H9 (cell line): ENCODE measurements at places on chromosomes 11 and 22. TPM values are rescaled to one million over a fixed set of nuclear protein-coding genes. Genes with fewer than 3 reads are reported as not detected.
A peak's percentile ranks its signal among the peaks of the same experiment; 100 is the strongest.

- no peaks in the 10 kb centered on the region for H3K27me3 ChIP-seq
- H3K4me3 ChIP-seq: no peak overlapping the region
- no peak for DNase-seq
- no peaks in the 10 kb centered on the region for H3K36me3 ChIP-seq
- no peak overlapping the region for H3K27ac ChIP-seq
Observed at GRCh38 chr11:120814531-120815318, 209.2 kb upstream of the TBCEL start.

GRCh38 chr11:128450882-128451651, 136.3 kb downstream of the ETS1 start:
- H3K4me3 ChIP-seq: no peak overlapping the region
- no peaks in the 10 kb centered on the region for H3K36me3 ChIP-seq
- H3K4me1 ChIP-seq: no peaks in the 10 kb centered on the region
- H3K27me3 ChIP-seq: no peaks in the 10 kb centered on the region

The PHETA2 gene
- total RNA-seq: 2.6 and 3.2 TPM in 2 replicates

DNA sequence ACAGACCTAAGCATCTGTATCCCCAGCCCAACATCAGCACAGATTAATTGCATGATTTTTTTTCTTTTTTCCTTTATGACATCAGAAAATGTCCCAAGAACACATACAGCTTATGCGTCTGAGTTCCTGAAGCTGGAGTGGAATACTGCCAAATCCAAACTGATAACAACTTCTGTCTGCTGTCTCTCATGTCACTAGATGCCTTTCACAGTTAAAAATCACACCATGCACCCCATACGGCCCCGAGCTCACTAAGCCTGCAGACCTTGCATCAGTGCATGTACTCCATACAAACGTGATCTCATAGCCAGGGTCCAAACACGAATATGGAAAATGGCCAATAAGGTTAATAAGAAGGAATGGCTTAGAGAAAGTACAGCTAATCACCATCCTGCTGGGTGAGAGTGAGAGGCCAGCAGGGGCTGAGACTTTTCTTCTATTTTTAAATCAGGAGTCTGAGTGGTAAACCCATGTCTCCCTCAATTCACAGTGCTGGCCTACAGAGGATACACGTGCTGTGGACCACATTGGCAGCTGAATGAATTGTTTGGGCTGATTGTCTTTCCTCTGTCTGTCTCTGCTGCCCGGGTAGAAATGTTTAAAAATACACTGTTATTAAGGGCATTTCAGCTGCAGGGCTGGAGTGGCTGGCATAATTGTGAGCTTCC, 350.6 kb upstream of the RAG2 start:
- DNase-seq: no peak
- no peaks in the 10 kb centered on the region for H3K4me1 ChIP-seq
- H3K36me3 ChIP-seq: no peaks in the 10 kb centered on the region

- H3K27me3 ChIP-seq: no peaks in the 10 kb centered on the region
- H3K4me1 ChIP-seq: peaks cover 2% of the 10 kb centered on the region; the same call in 1 of the 2 replicates
- H3K27ac ChIP-seq: no peak overlapping the region
Observed at GRCh38 chr11:96055706-96056387, 131.9 kb upstream of the MTMR2 start.

- H3K4me3 ChIP-seq: no peak overlapping the region
- peaks cover 4% of the 10 kb centered on the region for H3K36me3 ChIP-seq
- H3K27ac ChIP-seq: no peak overlapping the region
Observed at GRCh38 chr11:9774591-9775397, 110.9 kb downstream of the SWAP70 start.

DNA sequence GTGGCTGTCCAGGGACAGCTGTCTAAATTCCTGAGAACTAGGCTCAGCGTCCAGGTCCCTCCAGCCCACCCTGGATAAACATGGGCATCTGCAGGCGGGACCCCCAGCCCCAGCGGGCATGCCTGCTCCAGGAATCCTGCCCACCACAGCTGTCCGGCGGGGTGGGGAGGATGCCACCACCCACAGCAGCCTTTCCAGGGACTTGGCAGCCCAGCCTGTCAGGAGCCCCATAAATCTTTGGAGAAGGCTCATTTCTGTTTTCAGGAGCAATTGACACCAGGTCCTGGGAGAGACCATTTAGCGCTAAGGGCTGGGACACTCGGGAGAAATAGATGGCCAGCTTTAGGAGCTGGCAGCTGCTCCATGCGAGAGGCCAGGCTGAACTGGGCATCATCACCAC, 358.9 kb downstream of the CADM1 start:
- H3K4me3 ChIP-seq: no peak overlapping the region
- H3K36me3 ChIP-seq: no peaks in the 10 kb centered on the region
- H3K27me3 ChIP-seq: no peaks in the 10 kb centered on the region
- H3K4me1 ChIP-seq: no peaks in the 10 kb centered on the region
- DNase-seq: no peak

DNA sequence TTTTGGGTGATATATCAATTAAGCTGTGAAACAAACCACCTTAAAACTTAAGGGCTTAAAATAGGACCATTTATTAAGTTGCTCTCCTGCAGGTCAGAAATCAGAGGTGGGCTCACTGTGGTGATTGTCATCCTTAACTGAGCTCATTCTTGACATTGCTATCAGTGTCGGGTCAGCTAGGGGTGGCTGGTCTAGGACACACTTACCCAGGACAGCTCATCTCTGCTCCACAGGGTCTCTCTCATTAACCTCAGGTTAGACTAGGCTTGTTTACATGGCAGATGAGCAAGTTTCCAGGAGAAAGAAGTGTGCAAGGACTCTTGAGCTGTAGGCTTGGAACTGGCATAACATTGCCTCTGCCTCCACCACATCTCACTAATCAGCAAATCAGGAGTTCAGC, 601.0 kb upstream of the RAG2 start:
- H3K36me3 ChIP-seq: peaks cover 2% of the 10 kb centered on the region; the same call in 2 of the 3 replicates
- no peak overlapping the region for H3K4me3 ChIP-seq
- H3K27me3 ChIP-seq: no peaks in the 10 kb centered on the region
- DNase-seq: no peak

- no peaks in the 10 kb centered on the region; the same call in 1 of the 2 replicates for H3K4me1 ChIP-seq
- no peak overlapping the region for H3K27ac ChIP-seq
- no peaks in the 10 kb centered on the region for H3K36me3 ChIP-seq
- H3K4me3 ChIP-seq: no peak overlapping the region
Observed at GRCh38 chr11:76856106-76856505, 4.6 kb upstream of the ACER3 start.

The MMP13 gene
- total RNA-seq: not detected in 2 replicates

GRCh38 chr11:47923667-47924066, 56.7 kb upstream of the PTPRJ start:
- DNase-seq: no peak
- no peaks in the 10 kb centered on the region for H3K36me3 ChIP-seq
- no peak overlapping the region for H3K27ac ChIP-seq
- H3K4me1 ChIP-seq: no peaks in the 10 kb centered on the region; the same call in 1 of the 2 replicates
- H3K27me3 ChIP-seq: no peaks in the 10 kb centered on the region
- H3K4me3 ChIP-seq: no peak overlapping the region

GRCh38 chr11:115922876-115923275, 418.7 kb upstream of the CADM1 start:
- no peaks in the 10 kb centered on the region for H3K4me1 ChIP-seq
- no peak overlapping the region for H3K27ac ChIP-seq
- no peaks in the 10 kb centered on the region; the same call in 2 of the 3 replicates for H3K36me3 ChIP-seq
- no peak overlapping the region for H3K4me3 ChIP-seq

The MPEG1 gene
- not detected in 2 replicates for total RNA-seq

DNA sequence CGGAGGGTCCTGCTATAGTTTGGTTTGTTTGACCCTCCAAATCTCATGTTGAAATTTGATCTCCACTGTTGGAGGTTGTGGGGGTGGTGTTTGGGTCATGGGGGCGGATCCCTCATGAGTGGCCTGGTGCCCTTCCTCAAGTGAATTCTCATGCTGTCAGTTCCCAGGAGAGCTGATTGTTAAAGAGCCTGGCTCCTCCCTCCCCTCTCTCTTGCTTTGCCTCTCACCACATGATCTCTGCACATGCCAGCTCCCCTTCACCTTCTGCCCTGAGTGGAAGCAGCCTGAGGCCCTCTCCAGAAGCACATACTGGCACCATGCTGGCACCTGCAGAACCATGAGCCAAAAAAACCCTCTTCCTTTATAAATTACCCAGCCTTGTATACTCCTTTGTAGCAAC, 7.1 kb downstream of the TSPAN18 start:
- H3K27ac ChIP-seq: no peak overlapping the region
- DNase-seq: peak; percentile 60
- H3K36me3 ChIP-seq: no peaks in the 10 kb centered on the region; the same call in 1 of the 2 replicates
- peaks cover 6% of the 10 kb centered on the region; the same call in 1 of the 2 replicates for H3K4me1 ChIP-seq
- H3K27me3 ChIP-seq: peaks cover 20% of the 10 kb centered on the region

DNA sequence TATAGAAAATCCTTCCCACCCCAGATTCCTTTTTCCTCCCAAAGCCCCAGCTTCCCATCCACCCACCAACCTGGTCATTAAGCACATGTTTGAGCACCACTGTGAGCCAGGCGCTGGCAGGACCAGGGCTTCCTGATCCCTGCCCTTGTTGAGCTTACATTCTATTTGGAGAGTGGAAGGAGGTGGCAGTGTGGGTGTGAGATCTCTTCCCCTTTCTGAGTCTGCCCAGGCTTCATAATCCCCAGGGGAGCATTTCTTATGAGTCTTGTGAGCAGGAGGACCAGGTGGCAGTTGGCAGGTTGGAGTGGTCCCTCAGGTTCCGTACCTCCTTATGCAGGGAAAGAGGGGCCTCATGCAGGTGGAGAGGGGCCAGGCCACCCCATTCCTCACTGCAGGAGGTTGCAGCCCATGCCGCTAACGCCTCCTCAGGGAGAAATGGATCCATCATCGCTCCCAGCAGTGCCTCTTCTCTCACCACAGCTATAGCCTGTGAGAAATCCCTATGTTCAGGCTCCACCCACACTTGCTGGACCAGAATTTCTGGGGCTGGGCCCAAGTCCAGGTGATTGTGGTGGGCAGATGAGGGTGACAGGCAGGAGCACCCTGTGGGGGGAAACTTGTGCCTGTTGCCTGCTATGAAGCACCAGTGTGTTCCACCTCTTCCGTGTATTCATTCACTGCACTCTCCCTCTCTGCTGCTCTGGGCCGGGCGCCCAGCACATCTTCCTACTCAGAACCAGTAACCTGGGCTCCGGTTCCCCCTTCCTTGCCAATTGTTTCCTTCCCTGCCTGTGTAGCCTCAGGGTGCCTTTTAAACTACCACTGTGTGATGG, 23.5 kb downstream of the UBE2L3 start:
- no peaks in the 10 kb centered on the region for H3K27me3 ChIP-seq
- peaks cover 43% of the 10 kb centered on the region for H3K36me3 ChIP-seq
- no peak for DNase-seq
- H3K27ac ChIP-seq: no peak overlapping the region
- no peak overlapping the region for H3K4me3 ChIP-seq

DNA sequence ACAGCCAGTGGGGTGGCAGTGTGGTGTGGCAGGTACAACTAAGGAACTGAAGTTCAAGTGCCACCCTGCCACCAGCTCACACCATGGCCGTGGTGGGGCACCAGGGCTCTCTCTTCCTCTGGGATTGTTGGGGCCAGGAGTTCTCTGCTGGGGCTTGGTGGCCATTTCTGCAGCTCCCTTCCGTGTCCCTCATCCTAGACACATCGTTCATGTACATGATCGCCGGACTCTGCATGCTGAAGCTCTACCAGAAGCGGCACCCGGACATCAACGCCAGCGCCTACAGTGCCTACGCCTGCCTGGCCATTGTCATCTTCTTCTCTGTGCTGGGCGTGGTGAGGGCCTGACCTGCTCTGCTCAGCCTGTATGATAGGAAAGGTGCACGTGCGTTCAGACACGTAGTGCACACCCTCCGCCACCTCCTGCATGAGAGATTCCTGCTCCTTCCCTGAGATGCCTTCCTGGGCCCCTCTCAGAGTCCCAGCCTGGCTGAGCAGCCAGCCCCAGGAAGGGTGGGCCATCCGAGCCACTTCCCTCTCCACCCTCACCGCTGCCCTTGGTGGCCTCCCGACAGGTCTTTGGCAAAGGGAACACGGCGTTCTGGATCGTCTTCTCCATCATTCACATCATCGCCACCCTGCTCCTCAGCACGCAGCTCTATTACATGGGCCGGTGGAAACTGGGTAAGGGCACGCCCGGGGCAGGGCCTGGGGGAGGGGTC, 7.3 kb upstream of the TAGLN start:
- DNase-seq: no peak
- peaks cover 27% of the 10 kb centered on the region for H3K36me3 ChIP-seq
- no peak overlapping the region for H3K4me3 ChIP-seq
- no peaks in the 10 kb centered on the region for H3K4me1 ChIP-seq
- H3K27ac ChIP-seq: no peak overlapping the region

DNA sequence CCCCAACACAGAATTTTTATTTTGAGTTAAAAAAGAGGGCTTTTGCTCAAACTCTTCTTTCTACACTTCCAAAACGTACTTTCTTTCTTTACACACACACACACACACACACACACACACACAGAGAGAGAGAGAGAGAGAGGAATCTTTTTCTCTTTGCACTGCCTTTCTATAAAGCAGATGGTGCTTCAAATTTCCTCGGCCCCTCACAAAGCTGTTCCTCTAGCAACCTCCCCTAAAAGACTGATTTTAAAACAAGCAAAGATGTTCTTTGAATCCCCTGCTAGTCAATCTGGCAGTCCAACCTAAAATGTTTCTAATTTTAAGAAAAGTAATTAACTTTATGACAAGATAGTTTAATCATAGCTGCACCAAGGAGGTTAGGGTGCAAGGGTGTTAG, 2.7 kb upstream of the ANO3 start:
- no peaks in the 10 kb centered on the region for H3K36me3 ChIP-seq
- H3K27me3 ChIP-seq: no peaks in the 10 kb centered on the region
- H3K4me1 ChIP-seq: no peaks in the 10 kb centered on the region
- no peak overlapping the region for H3K4me3 ChIP-seq
- DNase-seq: no peak
- H3K27ac ChIP-seq: no peak overlapping the region

The ASCL2 gene
- total RNA-seq: 0.35 TPM in 2 replicates

The KCNK4 gene
- total RNA-seq: 0.28 and 0.31 TPM in 2 replicates

DNA sequence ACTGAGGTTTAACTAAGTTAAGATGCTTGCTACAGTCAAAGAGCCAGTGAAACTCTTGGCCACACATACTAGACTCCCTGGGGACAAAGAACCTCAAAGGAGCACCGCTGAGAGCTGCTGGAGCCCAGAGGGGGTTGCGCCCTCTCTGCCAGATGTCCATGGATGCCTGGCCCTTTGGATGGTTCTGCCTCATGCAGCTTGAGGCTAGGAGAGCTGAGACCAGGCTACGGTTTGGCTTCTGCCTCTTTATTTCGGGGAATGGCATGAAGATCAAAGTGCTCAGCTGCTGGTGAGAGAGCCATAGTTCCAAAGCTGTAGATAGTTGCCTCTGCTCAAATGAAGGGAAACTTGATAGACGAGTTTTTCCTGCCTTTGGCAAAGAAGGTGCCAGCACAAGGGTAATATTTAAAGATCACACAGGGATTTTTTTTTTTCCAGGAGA, 43.0 kb downstream of the RASSF10 start:
- no peak overlapping the region for H3K27ac ChIP-seq
- DNase-seq: no peak
- H3K36me3 ChIP-seq: peaks cover 8% of the 10 kb centered on the region
- no peaks in the 10 kb centered on the region for H3K27me3 ChIP-seq

- H3K4me1 ChIP-seq: no peaks in the 10 kb centered on the region
- H3K27ac ChIP-seq: no peak overlapping the region
- DNase-seq: peak; percentile 62
- H3K27me3 ChIP-seq: no peaks in the 10 kb centered on the region
Observed at GRCh38 chr11:69799582-69799981, 19.6 kb downstream of the FGF3 start.

The MYEOV gene
- 0.15 and 0.22 TPM in 2 replicates for total RNA-seq

GRCh38 chr11:33874433-33874832, 17.4 kb downstream of the LMO2 start:
- no peaks in the 10 kb centered on the region for H3K36me3 ChIP-seq
- peaks cover 6% of the 10 kb centered on the region; the same call in 1 of the 2 replicates for H3K27me3 ChIP-seq
- no peaks in the 10 kb centered on the region for H3K4me1 ChIP-seq
- H3K27ac ChIP-seq: no peak overlapping the region
